ENCODE measurements at places on chromosomes 4 and X. TPM values are rescaled to one million over a fixed set of nuclear protein-coding genes. Genes with fewer than 3 reads are reported as not detected.
A peak's percentile ranks its signal among the peaks of the same experiment; 100 is the strongest.

DNA sequence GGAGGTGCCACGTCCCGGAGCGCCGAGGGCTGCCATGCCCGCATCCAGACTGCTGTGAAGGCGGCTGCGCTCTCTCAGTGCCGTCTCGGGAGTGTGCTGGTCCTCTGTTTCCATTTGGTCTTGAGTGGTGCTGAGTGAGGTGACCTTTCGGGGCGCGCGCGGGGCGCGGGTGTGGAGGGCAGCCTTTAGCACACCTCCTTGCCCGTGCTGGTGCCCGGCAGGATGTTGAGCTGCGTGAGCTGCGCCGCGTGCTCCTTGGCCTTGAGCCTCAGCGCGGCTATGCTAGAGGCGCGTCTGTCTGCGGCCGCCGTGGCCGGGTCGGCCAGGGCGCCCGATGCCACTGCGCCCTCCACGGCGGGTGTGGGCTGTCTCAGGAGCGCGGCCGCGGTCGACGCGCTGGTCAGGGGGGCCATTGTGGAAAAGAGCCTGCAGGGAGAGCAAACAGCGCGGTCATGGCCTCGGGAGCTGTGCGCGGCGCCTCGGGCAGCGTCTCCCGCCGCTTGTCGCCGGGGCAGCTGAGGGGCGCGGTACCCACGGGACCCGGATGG, 11.2 kb downstream of the ARX start:
- no peak for DNase-seq

DNA sequence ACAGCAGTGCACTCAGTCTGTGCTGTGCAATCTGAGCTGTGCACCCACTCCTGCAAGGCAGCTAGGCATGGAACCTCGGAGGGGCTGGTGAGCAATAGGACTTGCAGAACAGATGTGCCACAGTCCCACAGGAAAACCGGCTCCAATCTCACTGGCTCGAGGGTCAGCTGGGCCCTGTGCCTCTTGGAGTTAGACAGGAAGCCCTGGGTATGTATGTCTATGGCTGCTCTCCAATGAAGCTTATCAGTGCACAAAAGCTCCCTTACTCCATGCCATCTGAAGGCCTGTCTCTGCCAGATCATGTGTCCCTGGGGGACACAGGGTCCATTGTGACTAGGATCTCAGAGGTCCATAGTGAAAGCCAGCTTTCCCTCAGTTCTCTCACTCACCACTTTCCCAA, 335.8 kb downstream of the SH3BGRL start:
- no peak for DNase-seq

The USP53 gene
- 5.3 TPM for total RNA-seq

DNA sequence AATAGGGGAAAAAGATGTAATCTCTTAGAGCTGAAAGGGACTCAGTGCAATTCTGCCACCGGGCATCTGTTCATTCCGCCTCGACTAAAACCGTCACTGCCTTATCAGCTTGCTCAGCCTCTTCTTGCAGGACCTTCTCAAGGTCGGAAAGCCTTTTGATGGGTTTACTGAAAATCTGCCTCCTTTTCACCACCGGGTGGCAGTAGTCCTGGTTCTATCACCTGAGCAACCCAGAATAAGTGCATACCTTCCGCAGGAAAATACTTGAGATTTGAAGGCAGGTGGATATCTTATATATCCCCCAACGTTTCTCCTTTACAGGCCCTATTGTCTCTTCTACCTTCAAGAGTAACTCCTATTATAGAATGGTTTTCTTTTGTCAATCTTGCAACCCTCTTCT, 103.4 kb upstream of the PAK3 start:
- DNase-seq = peak; percentile 13

GRCh38 chrX:38982370-38982769, 181.1 kb downstream of the MID1IP1 start:
- no peak for DNase-seq
